ENCODE measurements at places on chromosomes 5 and 9.

DNA sequence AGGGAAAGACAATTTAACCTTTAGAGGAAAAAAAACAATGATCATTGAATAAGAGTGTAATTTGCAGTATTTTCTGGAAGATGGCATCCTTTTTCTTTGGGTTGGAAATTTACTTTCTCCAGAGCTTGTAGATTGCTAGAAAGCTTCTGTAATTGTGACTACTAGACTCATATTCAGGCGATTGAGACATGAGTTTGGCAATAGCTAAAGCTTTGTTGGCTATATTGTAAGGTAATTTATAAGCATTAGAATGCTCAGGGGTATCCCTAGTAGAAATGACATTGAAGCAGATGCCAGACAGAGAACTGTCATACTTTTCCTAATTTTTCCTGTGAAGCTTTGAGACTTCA lies 115.3 kb downstream of the UNC13B start:
- no peak for DNase-seq

DNA sequence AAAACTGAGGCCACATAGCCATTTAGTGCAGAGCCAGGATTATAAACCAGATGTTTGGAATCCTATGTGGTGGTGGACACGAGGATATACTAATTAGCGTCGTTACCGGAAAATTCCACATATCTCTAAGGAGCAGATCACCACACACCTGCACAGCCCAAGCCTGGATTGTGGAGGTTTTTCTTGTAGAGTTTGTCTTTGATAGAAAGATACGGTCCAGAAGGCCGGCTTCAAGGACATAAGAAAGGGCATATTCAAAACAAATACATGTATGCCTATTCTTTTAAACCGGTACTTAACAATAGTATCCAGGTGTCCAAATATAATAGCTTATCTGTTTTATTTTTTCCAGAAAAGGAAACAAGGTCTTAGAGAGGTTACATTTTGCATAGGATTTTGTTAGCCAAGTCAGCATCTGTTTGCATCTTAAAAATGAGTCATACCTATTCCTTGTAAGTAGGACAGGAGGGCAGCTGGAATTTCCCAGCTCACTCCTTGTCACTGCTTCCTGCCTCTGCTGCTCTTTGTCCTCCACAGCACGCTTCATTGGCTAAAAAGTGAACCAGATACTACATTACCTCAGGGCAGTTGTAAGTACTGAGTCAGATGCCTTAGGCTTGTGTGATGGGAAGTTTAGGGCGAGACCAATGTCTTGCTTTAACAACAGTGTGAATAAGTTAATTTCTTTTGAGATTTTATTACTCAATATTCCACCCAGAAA lies 3.6 kb downstream of the TMC1 start:
- DNase-seq = no peak

DNA sequence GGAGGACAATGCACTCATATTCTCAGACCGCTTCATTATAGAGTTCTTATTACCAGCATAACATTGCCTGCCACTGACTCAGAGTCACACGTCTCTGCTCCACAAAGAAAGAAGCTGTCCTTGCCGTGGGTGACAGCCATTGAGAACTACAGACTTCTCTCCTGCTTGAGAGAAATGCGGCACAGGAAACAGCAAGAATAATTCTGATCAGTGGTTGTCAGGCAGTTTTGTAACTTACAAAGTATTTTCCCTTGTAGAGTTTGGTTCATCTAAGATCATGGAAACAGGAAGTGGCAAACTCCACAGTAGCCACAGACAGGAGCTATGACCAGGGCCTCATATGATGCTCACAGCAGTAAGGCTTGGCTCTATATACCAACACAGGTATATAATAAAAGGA lies 47.0 kb downstream of the KCNV2 start:
- no peak for DNase-seq

- DNase-seq = no peak
Observed at GRCh38 chr5:31221001-31221400, 27.5 kb downstream of the CDH6 start.

DNA sequence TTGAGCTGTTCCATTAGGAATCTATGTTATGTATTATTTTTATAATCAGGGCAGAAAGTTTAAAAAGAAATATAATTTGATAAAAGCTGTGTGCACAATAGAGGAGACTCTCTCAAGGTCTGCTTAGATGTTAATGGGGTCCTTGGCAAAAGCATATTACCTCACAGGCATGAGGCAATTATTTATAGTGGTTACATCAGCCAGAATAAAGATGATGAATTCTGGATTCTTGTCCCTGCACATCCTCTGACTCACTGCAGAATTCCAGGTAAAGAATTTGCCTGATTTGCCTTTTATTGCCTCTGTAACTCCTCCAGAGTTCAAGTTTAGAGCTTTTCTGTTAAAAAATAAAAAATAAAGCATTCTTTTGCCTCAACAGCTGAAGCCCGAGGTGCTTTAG lies 253.6 kb downstream of the MAST4 start:
- DNase-seq = no peak

- no peak for DNase-seq
Observed at GRCh38 chr5:83377131-83377865, 94.2 kb upstream of the VCAN start.

GRCh38 chr9:80352967-80353366 lies 781.2 kb downstream of the TLE4 start:
- DNase-seq = no peak

DNA sequence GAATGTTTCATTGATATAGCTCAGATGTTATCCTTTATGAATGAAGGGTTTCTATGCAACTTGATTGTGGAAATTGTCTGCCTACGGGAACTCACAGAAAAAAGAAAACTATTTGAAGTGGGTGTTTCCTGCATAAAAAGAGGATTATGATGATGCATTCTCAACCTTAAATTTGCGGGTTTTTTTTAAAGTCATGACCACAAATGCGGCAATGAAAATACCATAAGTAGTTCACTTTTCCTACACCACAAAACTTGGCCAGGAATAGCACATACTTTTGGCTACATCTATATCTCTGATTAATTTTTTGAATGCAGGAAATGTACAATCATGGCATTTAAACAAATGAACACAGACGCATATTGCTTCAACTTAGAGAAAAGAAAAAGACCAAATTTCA lies 754.7 kb downstream of the DTWD2 start:
- DNase-seq = no peak

- DNase-seq = no peak
Observed at GRCh38 chr5:1262381-1262780, 32.5 kb downstream of the TERT start.

- no peak for DNase-seq
Observed at GRCh38 chr9:33304362-33304761, 14.0 kb downstream of the NFX1 start.

DNA sequence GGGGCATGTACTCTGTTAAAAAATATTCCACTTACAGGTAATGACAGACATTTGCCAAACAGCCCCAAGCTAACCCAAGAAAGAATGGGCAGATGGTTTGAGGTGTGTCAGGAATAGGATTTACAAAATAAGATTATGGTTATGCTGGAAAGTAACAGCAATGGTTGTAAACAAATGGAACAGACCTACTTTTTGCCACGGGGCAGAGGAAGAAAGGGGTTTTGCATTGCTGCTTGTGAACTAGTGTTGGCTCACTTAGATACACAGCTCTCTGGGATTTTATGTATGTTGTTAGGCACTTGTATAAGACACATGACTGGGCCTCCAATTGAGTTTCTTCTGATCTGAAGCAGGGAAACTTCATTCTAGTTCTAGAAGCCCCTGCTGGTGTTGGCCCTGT lies 191.5 kb upstream of the GDNF start:
- no peak for DNase-seq

- DNase-seq = no peak
Observed at GRCh38 chr5:109880907-109881685, 191.4 kb downstream of the MAN2A1 start.

DNA sequence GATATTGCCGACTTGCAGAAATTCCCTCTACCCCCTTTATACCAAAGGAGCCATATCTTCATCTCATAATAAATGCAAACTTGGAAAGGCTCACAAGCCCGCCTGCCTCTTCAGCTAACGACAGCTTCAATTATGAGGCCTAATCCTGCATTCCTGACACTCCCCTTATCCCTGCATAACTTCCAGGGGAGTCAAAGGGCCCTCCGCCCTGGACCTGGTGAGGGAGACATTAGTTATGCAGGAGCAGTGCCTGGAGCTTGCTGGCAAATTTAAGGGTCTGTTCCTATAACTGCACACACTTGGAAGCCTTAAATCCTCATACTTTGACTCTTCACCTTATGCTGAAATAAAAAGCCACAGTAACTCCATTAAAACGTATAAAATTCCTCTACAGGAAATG lies 617.9 kb downstream of the BNC2 start:
- no peak for DNase-seq

DNA sequence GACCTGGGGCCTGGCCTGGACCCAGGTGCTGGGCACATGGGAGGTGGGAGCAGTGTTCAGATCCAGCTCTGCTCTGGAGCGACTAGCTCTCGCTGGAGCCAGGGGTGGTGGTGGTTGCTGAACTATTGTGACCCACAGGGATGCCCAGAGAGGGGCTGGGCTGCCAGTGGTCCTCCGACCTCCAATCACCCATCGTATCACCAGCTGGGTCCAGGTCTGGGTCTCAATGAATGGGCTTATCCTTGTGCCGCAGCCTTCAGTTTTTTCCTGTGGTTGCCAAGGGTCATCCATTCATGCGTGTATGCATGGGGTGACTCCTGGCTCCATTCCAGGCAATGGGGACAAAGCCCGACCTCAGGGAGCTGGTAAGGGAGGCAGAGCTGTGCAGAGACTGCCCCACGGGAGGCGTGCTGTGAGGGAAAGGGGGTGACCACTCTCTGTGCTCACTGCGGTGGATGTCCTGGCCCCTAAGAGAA lies 68.6 kb upstream of the RNF130 start:
- DNase-seq = no peak

GRCh38 chr9:27423915-27424710 lies 100.0 kb upstream of the IFNK start:
- no peak for DNase-seq

DNA sequence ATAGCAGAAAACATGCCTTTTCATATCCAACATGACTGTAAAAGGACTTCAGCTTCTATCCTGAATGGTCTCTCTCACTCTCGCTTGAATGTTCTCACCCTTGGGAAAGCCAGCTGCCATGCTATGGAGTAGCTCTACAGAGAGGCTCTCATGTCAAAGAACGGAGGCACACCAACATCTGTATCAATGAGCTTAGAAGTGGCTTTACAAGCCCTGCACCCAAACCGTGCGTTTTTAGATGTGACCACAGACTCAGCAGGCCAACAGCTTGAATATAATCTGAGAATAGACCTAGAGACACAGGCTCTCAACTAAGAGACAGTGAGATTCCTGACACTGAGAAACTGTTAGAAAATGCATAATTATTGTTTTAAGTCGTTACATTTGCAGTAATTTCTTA lies 1231.6 kb upstream of the CDH9 start:
- DNase-seq = no peak

DNA sequence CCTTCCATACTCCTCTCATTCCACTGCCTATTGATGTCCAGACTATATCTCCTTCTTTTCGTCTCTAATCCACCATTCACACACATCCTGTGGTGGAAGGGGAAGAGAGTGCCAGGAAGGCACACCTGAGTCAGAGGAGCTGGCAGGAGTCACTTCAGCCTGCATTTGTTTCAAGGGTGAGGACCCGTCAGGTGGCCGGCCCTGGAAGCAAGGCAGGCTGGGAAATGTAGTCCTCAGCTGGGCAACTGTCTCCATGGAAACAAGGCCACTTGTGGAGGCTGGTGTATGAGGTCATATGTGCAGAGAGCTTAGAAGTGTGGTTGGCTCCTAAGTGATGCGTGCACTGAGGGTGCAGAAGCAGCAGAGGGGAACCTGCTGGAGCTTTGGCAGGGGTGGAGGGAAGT lies 278.4 kb downstream of the NSG2 start:
- DNase-seq = no peak

GRCh38 chr5:43427306-43427705 lies 15.1 kb upstream of the CCL28 start:
- DNase-seq = no peak

GRCh38 chr5:62954578-62954977 lies 376.0 kb downstream of the LRRC70 start:
- DNase-seq = no peak

- no peak for DNase-seq
Observed at GRCh38 chr5:78644741-78645300, 3.8 kb downstream of the LHFPL2 start.

GRCh38 chr5:25688156-25688555 lies 1043.4 kb upstream of the CDH10 start:
- DNase-seq = no peak

DNA sequence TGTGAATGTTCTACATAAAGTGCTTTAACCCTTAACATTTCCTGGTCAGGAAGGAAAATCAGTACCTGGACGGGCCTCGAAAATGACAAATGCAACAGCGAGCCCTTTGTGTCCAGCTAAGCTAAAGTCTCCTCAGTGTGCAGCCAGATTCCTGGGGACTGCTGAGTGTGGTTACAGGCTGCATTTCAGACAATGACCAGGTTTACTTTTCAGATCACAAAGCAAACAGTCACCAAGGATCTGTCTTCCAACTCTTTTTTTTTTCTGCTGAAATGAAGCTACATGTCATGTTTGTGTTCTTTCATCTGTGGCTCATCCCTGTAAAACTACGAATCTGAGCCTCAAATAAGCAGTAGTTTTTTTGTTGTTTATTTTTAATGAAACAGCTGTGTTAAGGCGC lies 20.8 kb downstream of the SLC46A2 start:
- no peak for DNase-seq

GRCh38 chr9:112601636-112602035 lies 115.0 kb downstream of the KIAA1958 start:
- DNase-seq = no peak

GRCh38 chr9:120187758-120188157 lies 392.2 kb downstream of the CDK5RAP2 start:
- no peak for DNase-seq

- no peak for DNase-seq
Observed at GRCh38 chr5:139659695-139660101, 11.5 kb downstream of the CXXC5 start.
